KBM-7 (cell line): ENCODE measurements at places on chromosomes 6 and 20.

GRCh38 chr6:52132292-52132691 lies 44.9 kb upstream of the PKHD1 start:
- no peak for DNase-seq

- no peak for DNase-seq
Observed at GRCh38 chr6:401239-401993, 9.9 kb downstream of the IRF4 start.

GRCh38 chr6:148203970-148204369 lies 138.7 kb upstream of the SASH1 start:
- DNase-seq, result peak; percentile 85

GRCh38 chr6:107731422-107732319 lies 92.4 kb downstream of the SCML4 start:
- DNase-seq, result no peak

DNA sequence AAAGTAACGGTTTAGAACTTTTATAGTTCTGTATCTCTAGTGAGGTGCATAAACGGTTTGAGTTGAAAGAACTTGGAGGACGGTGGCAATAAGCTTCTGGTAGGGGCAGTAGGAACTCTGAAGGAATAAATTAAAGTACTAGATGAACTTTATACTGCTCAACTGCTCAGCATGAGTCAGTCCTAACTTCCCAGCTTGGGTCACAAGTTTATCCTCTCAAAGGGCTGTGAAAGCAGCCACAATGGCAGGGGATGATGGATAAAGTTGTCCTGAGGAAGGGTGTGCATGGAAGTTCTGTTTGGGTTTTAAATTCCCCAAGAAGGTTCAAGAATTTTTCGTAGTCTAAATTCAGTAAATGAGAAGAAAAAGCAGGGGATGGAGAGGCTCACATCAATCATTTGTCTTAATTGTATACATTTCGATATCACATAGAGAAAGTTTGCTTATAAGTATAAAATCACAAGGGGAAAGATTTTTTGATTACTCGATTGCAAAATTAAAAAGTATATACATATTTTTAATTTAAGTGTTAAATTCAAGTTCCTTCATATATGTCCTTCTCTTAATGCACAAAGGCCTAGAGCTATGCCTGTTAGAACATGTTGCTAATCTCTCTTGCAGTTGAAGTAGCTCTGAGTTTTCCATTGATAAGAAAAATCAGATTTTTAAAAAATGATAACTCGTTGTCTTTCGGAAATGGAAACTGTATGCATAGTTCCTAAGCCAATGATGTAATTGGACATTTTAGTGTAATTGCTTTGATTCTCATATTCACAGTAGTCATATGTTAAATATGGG lies 55.3 kb upstream of the JAG1 start:
- DNase-seq, result no peak

DNA sequence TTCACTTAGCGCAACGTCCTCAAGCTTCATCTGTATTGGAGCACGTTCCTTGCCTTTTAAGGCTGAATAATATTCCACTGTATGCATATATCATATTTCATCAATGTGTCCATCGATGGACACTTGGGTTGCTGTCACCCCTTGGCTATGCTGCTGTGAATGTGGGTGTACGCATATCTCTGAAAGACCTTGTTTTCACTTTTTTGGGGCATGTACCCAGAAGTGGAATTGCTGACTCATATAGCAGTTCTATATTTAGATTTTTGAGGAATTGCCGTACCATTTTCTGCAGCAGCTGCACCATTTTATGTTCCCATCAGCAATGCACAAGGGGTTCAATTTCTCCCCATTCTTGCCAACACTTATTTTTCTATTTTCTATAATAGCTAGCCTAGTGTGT lies 22.8 kb upstream of the SLC23A2 start:
- no peak for DNase-seq

GRCh38 chr6:80618953-80619352 lies 512.5 kb downstream of the BCKDHB start:
- DNase-seq, result no peak

GRCh38 chr6:43737272-43738081 lies 32.5 kb upstream of the VEGFA start:
- no peak for DNase-seq

DNA sequence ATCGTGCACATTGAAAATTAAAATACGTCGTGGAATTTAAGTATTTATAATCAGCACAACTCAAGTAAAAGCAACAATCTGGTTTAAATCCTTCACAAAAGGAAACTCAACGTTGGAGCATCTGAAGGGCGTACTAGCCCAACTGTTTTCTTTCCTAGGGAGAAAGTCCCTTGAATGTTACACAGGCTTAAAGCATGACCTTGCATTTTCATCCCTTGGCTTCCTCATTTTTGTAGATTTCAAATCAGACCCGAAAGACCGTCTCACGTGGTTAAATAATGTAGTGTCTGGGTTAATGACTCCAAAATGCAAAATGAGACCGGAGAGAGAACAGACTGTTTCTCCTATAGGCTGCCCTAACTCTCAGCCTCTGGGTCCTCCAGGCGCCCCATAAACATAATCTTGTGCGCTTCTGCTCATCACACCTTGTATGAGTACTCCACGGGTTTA lies 249.2 kb upstream of the RREB1 start:
- peak; percentile 85 for DNase-seq

DNA sequence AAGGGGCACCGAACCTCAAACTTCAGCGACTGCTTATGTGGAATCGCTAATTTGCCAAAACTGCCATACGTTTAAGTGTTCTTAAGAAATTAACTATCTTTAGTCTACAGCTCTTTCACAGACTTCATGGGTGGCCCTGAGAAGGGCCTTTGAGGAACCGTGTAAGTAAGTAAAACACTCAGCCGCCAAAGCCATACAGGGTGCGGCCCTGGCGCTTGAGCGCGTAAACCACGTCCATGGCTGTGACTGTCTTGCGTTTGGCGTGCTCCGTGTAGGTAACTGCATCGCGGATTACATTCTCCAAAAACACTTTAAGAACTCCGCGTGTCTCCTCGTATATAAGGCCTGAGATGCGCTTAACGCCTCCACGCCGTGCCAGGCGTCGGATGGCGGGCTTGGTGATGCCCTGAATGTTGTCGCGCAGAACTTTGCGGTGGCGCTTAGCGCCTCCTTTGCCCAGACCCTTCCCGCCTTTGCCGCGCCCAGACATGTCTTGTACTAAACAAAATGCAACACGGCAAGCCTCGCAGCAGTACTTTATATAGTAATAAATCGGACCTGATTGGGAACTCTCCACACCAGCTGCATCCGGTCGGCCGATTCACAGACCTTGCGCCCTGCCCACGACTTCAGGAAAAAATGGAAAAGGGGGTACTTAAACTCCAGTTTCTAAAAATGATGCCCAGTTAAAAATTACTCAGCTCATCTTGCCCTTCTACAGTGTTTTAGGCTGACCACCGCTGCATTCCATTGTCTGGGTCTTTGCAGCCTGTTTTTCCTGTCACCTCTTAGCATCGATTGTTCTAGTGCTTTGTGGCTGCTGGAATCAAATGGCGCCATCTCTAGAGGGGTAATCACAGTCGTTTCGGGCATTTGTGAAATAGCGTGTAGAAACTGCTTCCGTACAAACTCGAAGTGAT lies 38.9 kb downstream of the OR2B2 start:
- DNase-seq, result no peak

DNA sequence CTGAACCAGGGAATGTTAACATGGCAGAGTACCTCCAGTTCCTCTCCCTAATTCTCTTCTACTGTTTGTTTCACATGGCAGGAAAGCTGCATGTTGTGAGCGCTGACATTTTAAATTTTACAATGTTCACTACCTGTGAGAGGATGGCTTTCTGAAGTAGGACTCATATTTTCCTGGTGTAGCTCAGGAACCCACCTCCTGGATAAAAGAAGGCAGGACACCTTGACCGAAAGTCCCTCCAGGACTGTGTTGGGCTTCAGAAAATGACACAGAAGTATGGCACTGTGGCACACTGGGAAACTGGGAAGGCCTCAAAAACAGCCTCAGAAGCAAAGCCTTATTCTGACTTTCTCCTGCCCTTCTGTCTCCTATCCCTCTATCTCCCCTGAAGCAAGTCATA lies 33.3 kb downstream of the PTPRK start:
- DNase-seq, result no peak

DNA sequence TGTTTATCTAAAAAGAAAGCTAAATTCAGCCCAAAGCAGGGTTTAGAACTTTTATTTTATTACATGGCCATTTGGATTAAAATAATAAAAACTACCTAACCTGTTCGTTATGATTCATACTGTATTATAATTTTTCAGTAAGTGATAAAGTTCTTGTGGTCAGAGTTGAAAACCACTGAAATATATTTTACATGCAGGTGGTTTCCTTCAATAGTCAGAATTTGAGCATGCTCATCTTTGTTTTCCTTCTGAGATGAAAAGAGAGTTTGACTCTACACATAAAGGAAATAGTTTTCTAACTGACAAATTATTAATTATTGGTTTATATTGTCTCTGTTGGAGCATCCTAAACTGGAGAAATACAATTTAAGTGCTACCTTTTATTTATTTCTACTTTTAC lies 114.0 kb upstream of the FKBP1C start:
- no peak for DNase-seq

GRCh38 chr6:17281497-17282481 lies 628 bp downstream of the RBM24 start:
- peak; percentile 2 for DNase-seq

- no peak for DNase-seq
Observed at GRCh38 chr6:25457516-25457915, 178.3 kb downstream of the CARMIL1 start.

- no peak for DNase-seq
Observed at GRCh38 chr20:50842821-50843220, 48.0 kb downstream of the BCAS4 start.

- DNase-seq, result no peak
Observed at GRCh38 chr6:106866875-106867658, 107.5 kb downstream of the CD24 start.

GRCh38 chr6:30769088-30769852 lies 24.9 kb upstream of the IER3 start:
- peak; percentile 82 for DNase-seq

- no peak for DNase-seq
Observed at GRCh38 chr6:16174416-16175078, 45.7 kb downstream of the MYLIP start.

DNA sequence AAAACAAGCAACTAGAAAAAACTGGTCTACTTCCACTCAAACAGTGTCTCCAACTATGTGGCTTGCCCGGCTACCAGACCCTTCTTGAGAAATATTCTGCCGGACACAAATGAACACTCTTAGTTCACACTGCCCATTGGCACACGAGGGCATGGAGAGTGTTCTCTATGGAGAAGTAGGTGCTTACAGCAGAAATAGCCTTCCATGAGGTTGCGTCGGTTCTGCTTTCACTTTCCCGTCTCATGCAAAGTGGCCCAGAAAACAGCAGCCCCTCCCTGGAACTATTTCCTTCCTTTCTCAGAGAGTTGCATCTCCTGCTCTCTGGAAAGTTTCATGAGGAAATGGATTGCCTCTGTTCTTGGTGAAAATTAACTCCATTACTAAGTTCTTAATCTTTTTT lies 9.5 kb upstream of the HLA-DOA start:
- DNase-seq, result peak; percentile 53

DNA sequence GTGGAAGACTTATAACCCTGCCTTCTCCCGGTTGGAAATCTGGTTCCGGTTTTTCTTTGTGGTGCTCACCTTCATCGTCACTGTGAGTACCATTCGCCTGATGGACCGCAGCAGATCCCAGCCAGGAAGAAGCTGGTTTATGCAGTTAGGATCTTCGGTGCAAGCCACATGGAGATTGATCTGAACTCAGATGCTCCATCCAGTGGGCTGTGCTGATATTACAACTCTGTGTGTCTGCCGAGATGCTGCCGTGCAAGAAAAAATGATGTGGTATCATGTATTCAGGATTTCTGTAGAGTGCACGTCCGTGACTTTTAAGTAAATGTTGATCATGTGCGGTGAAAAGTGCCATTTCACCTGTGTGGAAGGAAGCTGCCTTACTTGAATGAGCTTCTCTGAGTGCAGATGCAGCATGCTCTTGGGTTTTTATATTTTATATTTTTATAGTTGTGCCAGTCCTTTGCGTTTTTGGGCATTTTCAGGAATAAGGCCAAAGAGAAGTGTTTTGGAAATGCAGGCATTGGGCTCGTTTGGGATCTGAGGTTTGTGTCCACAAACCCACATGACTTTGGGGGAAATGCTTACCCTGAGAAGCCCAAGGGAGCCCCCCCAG lies 39.2 kb downstream of the DYNLT1 start:
- peak; percentile 74 for DNase-seq

DNA sequence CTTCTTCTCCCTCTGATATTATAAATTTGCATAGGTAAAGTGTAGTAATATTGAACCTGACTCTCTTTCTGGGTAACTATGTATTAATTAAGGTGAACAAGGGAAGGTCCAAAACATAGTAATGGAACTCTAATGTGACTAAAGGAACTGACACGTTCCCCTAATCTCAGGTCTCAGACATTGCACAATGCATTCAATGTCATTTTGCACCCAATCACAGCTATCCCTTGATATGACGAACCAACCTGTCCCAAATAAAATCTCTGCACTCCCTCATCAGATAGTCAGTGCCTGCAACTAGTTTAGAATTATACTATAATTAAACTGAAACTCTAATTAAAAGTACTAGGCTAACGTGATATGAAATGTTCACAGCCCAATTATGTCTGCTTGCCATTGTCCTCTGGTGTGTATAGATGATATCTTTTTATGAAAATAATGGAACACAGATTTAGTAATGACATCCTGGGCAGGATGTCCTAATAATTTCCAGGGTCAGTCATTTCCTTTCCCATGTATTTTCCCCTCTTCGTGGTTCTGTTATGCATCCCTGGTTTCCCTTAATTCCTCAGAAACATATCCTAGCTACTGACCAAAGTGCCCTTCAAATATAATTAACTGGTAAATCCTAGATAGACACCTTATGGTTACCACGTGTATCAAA lies 36.8 kb downstream of the PTPRK start:
- no peak for DNase-seq

DNA sequence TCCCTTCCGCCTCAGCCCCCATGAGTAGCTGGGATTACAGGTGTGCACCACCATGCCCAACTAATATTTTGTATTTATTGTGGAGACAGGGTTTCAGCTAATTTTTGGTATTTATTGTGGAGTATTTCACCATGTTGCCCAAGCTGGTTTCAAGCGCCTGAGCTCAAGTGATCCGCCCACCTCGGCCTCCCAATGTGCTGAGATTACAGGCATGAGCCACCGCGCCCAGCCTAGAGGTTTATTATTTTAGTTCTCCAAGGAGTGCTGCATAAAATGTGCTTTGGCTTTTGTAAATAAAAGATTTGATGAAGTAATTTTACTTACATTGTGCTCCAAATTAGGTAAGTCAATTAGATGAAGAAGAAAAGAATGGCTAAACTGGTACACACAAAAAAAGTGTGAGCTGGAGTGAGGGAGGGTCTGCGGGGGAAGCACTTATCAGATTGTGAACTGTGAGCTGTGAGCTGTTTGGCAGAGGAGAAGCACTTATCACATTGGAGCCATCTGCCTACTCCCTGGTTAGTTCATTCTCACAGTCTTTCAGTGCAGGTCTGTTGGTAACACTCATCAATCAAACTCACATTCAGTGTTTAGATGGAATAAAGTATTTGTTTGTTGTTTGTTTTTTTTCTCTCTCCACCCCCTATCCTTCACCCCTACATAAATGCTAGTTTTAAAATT lies 398.0 kb downstream of the EPHA7 start:
- no peak for DNase-seq

GRCh38 chr6:43125119-43125518 lies 46.0 kb upstream of the SRF start:
- no peak for DNase-seq

- DNase-seq, result no peak
Observed at GRCh38 chr6:65633501-65633900, 73.5 kb downstream of the EYS start.

GRCh38 chr6:124943658-124944057 lies 18.6 kb upstream of the RNF217 start:
- DNase-seq, result no peak
